ENCODE measurements at places on chromosomes 7 and 10. TPM values are rescaled to one million over a fixed set of nuclear protein-coding genes. Genes with fewer than 3 reads are reported as not detected.

Gene NODAL
- 0.23 TPM for polyA plus RNA-seq

Gene TMEM229A
- 0.53 TPM for polyA plus RNA-seq

Gene ZNF467
- polyA plus RNA-seq: 23.4 TPM

Gene HECW1
- polyA plus RNA-seq: 0.33 TPM

Gene GDF10
- 6.1 TPM for polyA plus RNA-seq

Gene PRF1
- polyA plus RNA-seq: 0.32 TPM

Gene CPN1
- polyA plus RNA-seq: 2.5 TPM

Gene PDIA4
- polyA plus RNA-seq: 199 TPM

DNA sequence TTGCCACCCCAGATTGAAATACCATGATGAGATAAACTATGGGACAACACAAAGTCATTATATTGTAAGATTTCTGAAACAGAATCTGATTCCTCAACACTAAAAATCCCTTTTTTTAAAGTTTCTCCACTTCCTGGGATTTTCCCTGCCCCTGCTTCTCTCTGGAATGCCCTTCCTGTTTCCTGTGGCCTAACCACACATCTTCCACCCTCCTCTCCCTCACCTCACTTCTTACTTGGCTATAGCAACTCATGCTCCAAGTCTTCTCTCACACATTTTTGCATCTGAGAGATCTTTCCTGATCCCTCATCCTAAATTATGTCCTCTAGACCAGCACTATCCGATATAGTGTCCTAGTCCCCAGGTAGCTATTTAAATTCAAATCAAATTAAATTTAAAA is 4.1 kb upstream of the RELN start:
- no peak for DNase-seq

GRCh38 chr10:82453678-82454293 is 578.8 kb downstream of the NRG3 start:
- DNase-seq: no peak

- DNase-seq: no peak
Observed at GRCh38 chr10:132400041-132400546, 3.1 kb downstream of the PWWP2B start.

DNA sequence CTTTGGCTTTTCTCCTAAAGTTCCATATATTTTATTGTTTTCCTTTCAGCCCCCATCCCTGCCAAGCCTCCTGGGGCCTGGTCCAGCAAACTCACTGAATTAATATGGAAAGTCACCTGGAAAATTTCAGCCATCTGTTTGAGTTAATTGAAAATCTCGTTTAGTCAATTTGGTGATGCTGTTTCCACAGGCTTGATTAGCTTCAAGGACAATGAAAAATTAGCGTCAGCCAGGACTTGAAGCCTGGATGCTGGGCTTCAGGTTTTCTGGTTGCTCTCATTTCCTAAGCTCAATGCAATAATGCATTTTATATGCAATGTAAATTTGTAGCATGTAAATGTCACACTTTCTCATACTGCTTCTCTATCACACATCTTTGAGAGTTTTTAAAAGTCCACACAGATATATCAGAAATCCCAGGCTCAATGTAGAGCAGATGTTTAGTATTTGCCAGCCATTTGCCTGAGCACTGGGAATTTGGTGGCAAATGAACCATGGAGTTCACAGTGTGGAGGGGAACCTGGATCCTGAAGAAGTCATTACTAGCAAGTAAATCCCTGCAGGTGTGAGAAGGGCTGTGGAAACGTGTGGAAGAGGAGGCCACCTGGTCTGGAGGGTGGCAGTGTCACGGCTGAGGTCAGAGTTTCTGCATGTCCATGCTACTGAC is 228.5 kb downstream of the PAXIP1 start:
- DNase-seq: no peak

GRCh38 chr7:105713488-105714465 is 132.5 kb upstream of the EFCAB10 start:
- no peak for DNase-seq

- no peak for DNase-seq
Observed at GRCh38 chr10:119243488-119243887, 36.1 kb downstream of the GRK5 start.

- DNase-seq: peak; percentile 70
Observed at GRCh38 chr10:59907918-59908807, 1.8 kb upstream of the CCDC6 start.

GRCh38 chr7:117205873-117206272 is 117.0 kb downstream of the WNT2 start:
- DNase-seq: no peak

- no peak for DNase-seq
Observed at GRCh38 chr7:55975988-55976633, 11.7 kb downstream of the NIPSNAP2 start.

- no peak for DNase-seq
Observed at GRCh38 chr10:46247808-46248569, 38.8 kb upstream of the ANTXRL start.
